ENCODE measurements at places on chromosomes 5 and 9.

DNA sequence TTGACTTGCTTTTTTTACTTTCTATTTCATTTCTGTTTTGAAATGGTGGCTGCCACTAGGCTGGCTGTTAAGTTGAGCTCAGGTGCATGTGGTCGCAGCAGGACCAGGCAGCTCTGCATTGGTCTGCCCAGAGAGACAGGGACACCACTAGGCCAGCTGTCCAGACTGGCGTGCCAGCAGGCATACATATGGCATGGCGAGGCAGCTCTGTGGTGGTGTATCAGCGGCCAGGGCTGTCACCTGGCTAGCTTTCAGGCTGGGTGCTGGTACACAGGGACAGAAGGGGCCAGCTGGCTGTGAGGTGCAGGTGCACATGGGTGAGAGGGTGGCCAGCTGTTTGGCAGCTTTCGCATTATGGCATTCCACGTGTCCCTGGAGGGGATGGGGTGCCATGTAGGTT is 654.0 kb upstream of the ACO1 start:
- DNase-seq: no peak

DNA sequence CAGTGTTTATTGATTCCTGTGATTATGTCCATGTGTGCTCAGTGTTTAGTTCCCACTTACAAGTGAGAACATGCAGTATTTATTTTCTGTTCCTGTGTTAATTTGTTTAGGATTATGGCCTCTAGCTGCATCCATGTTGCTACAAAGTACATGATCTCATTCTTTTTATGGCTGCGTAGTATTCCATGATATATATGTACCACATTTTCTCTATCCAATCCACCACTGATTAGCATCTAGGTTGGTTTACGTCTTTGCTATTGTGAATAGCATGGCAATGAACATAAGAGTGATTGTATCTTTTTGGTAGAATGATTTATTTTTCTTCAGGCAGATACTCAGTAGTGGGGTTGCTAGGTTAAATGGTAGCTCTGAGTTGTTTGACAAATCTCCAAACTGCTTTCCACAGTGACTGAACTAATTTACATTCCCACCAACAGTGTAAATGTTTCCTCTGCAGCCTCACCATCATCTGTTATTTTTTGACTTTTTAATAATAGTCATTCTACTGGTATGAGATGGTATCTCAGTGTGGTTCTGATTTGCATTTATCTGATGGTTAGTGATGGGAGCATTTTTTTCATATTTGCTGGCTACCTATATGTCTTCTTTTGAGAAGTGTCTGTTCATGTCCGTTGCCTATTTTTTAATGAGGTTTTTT is 47.5 kb upstream of the ELL2 start:
- DNase-seq: no peak

GRCh38 chr5:178849316-178849715 is 10.4 kb upstream of the ZNF354B start:
- no peak for DNase-seq

GRCh38 chr9:112548836-112549595 is 62.4 kb downstream of the KIAA1958 start:
- no peak for DNase-seq

DNA sequence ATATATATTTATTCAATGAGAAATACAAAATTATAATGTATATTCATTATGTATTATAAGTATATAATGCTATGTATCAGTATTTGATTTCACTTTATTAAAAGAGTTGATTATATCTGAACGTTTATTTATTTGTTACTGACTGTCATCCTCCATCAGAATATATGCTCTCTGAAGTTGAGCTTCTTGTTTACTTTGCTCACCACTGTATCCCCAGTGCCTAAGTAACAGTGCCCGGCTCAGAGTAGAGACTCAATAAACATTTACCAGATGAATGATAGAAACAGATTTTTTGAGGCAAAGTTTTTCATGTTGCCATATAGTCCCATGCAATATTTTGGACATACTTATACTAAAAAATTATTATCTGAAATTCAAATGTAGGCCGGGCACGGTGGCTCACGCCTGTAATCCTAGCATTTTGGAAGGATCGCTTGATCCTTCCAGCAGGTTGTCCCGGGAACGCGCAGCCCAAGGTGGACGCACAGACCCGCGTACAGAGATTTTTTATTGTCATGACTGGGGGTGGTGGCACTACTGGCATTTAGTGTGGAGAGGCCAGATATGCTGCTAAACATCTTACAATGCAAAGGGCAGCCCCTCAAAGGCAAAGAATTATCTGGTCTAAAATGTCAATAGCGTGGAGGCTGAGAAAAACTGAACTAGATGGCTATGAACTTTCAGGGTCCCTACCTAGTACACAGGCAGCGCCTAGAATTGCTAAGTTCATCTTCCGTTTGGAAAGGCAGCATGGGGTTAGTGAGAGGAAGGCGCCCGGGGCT is 761 bp upstream of the DNAJC25 start:
- no peak for DNase-seq

- DNase-seq: no peak
These were observed 1.5 kb upstream of the PTGES2 start for GRCh38 chr9:128128836-128129590.

DNA sequence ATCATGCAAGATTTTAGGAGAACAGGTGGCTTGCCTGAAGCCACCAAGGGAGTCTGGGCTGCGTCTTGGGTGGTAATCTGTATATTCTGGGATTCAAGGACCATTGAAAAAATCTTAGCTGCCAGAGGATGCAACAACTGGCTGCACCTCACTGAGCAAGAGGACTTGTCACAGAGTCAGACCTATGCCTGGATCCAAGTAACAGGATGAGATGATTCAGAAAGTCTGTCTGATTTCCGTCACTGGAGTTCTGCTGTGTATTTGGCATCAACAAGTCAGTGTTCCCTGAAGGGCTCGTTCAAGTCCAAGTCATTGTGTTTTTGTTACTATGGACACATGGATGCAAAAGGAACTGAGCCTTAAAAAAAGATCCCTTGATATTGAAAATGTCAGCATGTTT is 37.8 kb upstream of the CARTPT start:
- no peak for DNase-seq

DNA sequence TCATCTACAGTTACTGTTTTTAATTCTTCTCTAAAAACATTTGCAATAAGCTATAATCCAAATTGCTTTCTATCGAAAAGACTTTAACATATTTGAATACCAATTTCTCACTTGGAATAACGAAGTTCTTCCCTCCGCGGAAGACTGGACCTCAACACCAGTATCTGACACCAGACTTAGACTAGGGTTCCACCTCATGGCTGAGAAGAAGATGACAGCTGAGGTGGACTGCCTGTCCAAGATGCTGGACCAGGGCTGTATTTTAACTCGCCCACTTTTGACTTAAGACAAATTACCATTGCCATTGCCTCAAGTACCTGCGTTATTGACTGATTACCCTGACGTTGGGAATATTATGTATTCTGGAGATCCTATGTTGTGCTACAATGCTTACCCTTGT is 34.1 kb downstream of the ZMAT2 start:
- no peak for DNase-seq

DNA sequence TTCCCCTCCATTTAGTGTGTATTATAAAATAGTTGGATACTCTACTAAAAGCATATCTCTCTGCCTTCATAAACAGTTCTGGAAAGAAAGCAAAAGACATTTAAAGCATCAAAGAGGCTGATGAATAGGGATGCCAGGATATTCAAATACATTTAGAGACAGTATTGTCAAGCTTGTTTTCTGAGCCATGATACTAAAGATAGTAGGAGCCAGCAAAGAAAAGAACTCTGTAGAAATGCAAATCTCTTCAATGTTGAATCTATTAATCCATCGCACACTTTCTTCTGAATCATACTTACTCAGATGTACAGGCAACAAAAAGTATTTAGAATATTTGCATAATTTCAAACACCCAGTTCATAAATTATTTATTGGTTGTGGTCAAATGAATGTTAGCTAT is 207.1 kb upstream of the MEF2C start:
- no peak for DNase-seq

GRCh38 chr9:26812217-26812616 is 80.4 kb downstream of the CAAP1 start:
- DNase-seq: no peak

DNA sequence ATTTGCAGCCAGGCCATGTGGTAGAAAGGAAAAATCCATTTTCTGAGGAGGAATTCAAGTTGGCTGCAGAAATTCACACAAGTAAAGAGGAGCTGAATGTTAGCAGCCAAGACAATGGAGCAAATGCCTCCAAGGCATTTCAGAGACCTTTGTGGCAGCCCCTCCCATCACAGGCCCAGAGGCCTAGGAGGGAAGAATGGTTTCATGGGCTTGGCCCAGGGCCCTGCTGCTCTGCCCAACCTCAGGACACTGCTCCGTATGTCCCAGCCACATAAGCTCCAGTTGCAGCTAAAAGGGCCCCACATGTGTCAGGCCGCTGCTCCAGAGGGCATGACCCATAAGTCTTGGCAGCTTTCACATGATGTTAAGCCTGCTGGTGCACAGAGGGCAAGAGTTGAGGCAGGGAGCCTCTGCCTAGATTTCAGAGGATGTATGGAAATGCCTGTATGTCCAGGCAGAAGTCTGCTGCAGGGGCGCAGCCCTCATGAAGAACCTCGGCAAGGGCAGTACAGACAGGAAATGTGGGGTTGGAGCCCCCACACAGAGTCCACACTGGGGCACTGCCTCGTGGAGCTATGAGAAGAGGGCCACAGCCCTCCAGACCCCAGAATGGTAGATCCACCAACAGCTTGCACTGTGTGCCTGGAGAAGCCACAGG is 144.2 kb upstream of the EPB41L4A start:
- DNase-seq: no peak

DNA sequence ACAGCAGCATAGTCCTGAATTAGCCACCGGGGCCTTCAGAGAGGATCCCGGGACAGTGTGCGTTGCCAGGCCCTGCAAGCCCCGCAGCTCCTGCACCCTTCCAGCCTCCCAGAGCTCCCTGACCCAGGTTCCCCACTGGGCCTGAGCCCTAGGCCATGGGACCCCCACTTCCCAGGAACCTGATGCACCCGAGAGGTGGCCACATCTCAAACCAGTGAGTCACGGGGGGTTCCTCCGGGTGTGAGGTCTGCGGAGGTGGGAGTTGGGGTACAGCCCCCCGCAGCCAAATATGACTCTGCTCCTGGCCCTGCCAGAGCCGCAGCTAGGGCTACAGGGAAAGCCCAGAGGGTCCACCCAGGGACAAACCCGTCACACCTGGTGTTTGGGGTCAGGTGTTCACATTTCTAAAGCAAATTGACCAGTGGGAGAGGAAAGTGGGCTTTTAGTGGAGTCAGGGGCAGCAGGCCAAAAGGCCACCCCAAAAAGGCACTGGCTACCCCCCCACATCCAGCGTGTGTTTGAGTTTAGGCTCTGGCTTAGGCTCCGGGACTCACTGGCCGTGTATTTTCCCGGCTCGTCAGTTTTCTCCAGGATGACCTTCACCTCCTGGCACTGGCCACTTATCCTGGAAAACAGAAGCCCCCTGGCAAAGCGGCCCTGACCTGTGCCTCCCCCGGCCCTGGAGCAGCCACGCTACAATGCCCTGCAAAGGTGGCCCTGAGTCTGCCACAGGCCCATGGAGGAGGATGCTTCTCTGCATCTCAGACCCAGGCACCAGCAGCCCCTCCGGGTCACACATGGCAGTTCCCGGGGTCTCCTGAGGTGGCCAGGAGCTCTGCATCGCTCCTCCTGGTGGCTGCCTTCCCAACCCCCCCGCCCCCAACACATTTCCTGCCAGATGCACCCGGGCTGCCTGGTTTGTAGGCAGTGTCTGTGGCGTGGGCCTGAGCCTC is 17.4 kb upstream of the OBP2B start:
- DNase-seq: no peak

- no peak for DNase-seq
These were observed 33.5 kb upstream of the GRIA1 start for GRCh38 chr5:153456993-153457392.

- DNase-seq: peak; percentile 5
These were observed 2.0 kb downstream of the SEMA6A start for GRCh38 chr5:116572350-116573278.

DNA sequence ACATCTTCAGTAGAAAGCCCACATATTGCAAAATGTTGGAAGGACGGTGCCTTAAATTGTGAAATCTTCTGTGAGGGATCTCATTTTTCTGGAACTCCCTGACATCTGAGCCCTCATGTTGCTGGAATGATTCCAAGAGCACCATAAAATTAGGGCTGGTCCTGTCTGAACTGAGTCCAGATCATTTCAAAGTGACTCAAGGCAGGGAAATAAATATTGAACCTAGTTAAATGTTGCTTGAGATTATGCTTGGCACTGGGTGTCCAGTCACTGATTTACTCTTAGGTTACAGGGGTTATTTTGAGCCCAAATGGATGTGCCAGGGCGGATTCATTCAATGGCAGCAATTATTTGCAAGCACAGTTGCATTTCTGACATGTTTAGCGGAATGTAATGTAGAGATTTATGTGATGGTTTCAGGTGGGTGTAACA is 437.0 kb downstream of the PIK3R1 start:
- no peak for DNase-seq

GRCh38 chr9:37800631-37801286 is at the start of gene DCAF10:
DCAF10 (plus strand) TSS chr9:37800797; CDS start chr9:37800867, 70 bp downstream.
- peak; percentile 92 for DNase-seq

DNA sequence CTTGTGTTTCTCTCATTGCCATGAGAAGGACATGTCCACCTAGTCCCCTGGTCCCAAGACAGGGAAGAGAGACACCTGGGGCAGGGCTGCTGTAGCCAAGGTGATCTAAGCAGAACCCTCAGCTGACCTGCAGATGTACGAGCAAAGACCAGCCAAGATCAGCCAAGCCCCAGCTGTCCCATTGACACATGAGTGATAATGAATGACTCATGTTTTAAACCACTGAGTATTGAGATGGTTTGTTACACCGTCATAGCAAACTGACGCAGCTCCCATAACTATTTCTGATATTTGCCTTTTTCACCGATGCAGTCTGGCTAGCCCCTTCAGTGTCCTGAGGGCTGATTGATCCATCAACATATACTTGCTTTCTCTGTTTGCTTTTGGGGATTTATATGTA is 6.7 kb downstream of the OR1K1 start:
- DNase-seq: peak; percentile 48

DNA sequence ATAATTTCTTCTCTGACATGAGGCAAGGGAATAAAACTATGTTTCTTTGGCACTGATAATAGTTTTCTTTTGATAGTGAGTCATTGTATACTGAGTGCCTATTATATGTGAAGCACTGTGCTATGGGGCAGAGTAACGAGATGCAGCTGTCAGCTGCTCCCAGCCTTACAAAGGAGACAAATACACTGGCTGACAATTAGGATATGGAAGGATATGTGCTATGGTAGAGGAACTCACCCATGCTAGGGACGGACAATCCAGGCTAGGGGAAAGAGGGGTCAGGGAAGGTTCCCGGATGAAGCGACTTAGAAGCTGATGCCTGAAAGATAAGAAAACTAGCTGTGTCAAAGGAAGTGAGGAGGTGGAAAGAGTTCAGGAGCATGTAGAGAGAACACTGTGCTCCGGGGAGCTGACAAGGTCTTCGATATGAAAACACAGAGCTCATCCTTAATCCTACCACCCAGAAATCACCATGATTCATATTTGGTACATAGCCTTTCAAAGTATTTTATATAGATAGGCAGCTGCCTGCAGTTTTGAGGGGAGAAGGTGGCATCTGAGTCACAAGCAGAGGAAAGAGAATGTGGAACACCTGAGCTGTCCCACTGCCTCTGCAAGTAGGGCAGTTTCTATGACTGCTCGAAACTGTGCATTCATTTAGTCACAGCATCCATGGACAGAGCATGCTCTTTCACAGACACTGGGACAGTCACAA is 12.1 kb downstream of the BSPRY start:
- peak; percentile 65 for DNase-seq

- no peak for DNase-seq
These were observed 213.2 kb upstream of the EDIL3 start for GRCh38 chr5:84597904-84598303.

- no peak for DNase-seq
These were observed 120.7 kb upstream of the PCA3 start for GRCh38 chr9:76643399-76644117.

GRCh38 chr5:1009359-1010180 is 968 bp downstream of the NKD2 start:
- no peak for DNase-seq
